Hippocampal formation (tissue), 2 donors: ENCODE measurements at places on chromosomes 4 and X.

- DNase-seq, result no peak
Measured at GRCh38 chr4:128461291-128462102, 173.9 kb upstream of the PGRMC2 start.

- no peak for DNase-seq
Measured at GRCh38 chr4:189081826-189082225, 858.8 kb upstream of the FRG1 start.

DNA sequence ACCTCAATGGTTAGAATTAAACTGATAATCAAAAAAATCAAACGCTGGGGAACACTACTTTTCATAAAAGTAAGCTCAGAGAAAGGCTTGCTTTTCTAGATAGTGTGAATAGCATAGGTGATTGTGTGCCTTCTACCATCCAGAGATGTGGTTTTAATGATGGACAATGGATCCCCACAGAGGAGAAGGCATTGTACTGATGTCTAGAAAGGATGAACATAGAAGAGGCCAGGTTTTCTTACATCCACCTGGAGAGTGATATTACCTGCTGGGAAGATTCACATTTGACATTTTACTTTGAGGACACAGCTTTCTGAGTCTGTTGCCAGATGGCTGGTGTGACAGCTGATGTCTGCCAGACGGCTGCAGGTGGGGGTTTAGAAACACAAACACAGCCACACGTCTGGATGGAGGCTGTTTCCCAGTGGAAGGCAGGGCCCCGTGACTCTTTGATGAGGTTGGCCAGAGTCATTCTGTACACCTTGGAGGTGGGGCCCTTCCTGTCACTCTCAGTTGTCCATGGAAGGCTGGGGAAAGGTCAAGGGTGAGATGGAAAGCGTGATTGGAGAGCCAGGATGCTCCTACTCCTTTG, 114.4 kb downstream of the PSAPL1 start:
- no peak for DNase-seq

- DNase-seq, result peak; percentile 85
Measured at GRCh38 chrX:115894087-115894486, 276.5 kb upstream of the AGTR2 start.

- no peak for DNase-seq
Measured at GRCh38 chr4:105509291-105509690, 35.4 kb upstream of the PPA2 start.

- no peak for DNase-seq
Measured at GRCh38 chrX:72492499-72492898, 80.1 kb downstream of the HDAC8 start.

- DNase-seq, result peak; percentile 61
Measured at GRCh38 chrX:54358424-54359211, 772 bp upstream of the WNK3 start.
